SK-MEL-5 (cell line): ENCODE measurements at places on chromosomes 6 and 20. TPM values are rescaled to one million over a fixed set of nuclear protein-coding genes. Genes with fewer than 3 reads are reported as not detected.

Gene CDH4
- not detected in 2 replicates for total RNA-seq

Gene THBS2
- 0.16 and 0.18 TPM in 2 replicates for total RNA-seq

Gene BNIP5
- not detected in 2 replicates for total RNA-seq

Gene HLA-DRB5
- 0.29 and 0.58 TPM in 2 replicates for total RNA-seq

Gene TREM2
- total RNA-seq: not detected in 2 replicates

Gene SLC2A10
- total RNA-seq: 8.5 and 8.8 TPM in 2 replicates

Gene TAGAP
- 0.03 TPM in 1 of 2 replicates, not detected in the other for total RNA-seq
